ENCODE measurements at places on chromosomes 4 and X.
A peak's percentile ranks its signal among the peaks of the same experiment; 100 is the strongest.

DNA sequence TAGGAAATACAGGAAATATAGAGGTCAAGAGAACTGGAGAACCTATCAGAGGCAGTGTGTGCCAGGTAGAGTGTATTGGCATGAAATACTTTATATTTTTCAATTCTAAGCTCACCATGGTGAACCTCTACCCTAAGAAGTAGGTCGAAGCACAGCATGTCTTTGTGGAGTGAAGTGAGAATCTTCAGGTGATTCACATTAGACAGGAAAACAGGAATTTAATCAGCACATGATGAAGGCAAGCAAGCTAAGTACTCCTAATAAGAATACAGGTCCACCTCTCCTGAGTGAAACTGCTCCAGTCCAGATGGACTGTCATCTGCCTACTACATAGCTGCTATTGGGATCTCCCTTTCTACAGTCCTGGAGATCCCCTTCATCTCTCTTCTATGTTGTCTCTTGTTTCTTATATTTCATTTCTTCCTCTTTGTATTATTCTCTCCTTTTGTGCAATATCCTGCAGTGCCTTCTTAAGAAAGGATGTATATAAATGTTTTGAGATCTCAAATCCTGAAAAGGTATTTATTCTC, 159.0 kb downstream of the LRBA start:
- no peak for DNase-seq

- DNase-seq, result peak; percentile 42
Observed at GRCh38 chr4:184825141-184825895, 450 bp downstream of the ACSL1 start.

DNA sequence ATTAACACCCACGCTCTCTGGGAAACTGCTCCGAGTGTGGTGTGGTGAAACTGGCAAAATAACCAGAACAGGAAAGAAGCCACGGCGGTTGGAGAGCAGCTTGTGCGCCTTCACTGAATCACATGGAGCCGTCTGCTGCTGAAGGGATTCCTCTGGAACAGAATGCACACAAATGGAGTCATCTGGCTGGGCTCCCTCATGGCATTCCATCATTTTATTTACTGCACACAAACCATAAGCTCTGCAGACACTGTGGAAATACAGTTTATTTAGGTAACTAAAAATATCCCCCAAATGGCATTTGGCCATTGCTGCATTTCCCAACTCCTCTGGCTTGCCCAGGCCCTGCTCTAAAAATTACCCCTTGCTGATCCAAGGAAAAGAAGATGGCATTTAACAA, 187.0 kb upstream of the S100G start:
- no peak for DNase-seq

DNA sequence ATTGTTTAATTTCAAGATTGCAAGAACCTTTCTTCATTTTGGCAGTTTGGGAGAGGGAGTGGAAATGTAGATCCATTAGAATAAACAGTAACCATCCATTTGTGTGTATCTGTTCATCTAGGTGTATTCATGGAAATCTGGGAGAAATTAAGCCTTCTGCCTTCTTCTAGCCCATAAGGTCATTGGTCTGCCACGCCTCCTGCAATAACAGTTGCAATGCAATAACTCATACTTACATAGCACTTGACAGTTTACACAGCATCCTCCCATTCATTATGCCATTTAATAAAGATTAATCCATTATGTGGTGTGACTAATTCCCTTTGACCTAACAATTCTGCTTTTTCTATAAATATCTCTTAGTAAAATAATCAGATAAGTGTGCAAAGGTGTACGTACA, 42.6 kb downstream of the SHROOM4 start:
- no peak for DNase-seq

GRCh38 chr4:71009086-71009485, 15.6 kb downstream of the DCK start:
- no peak for DNase-seq

GRCh38 chrX:109655502-109656201, 30.7 kb upstream of the KCNE5 start:
- no peak for DNase-seq

DNA sequence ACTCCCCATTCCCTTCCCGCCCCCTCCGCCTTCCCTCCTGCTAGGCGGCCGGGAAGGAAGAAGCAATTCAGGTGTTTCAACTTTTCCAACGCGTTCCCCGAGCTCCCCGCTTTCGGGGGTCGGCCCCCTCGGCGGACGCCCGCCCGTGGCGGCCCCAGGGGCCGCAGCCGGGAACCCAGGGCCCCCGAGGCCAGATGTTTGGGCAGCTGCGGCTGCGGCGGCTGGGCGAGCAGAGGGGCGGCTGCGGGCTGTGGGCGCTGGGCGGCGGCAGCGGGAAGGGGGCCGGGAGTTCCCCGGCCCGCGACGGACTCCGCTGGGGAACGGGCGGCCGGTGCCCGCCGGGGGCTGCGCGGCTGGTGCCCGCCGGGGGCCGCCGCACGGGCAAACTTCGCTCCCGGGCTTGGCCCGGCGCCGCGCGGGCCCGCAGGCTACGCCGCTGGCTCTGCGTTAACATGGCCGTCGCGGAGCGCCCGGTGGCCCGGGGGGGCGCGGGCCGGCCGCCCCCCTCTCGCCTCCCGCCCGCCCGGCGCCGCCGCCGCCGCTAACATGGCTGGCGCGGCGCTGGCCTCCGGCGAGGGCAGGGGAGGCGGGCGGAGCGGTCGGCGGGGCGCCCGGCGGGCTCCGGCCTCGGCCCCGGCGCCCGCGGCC, 510 bp downstream of the HMGB3 start:
- no peak for DNase-seq

DNA sequence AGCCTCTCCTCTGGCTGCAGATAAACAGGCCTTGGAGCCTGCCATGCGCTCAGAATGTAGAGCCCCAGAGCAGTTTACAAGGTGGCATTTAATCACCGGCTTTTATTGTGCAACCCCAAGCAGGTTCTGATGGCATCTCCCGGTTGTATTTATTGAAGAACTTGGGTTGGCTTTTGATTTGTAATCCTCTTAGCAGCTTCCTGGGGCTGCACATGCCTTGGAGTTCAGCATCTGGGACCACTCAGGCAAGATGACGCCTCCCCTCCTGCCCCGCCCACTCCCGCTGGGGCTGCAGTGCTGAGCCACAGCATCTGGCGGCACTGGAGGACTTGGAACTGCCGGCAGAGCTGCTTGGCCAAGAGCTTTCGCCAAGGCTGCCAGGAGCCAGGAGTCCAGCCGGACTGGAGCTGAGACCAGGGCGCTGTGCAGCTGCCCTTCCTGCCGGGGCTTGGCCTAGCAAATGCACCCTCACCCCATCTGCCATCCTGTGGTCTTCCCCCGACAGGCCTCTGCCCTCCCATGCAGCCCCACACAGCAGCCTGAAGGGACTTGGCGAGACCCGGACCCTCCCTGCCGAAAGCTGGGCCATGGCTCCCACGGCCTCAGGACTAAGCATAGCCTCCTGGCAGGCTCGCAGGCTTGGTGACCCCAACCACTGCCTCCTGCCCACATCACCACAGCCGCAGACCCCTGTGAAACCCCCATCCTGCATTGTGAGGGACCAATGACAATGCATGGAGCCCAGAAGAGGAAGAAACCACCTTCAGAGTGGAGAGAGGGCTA, 5.4 kb downstream of the HTRA3 start:
- DNase-seq, result no peak
